ENCODE measurements at places on chromosomes 6 and 20.

- DNase-seq: no peak
Observed at GRCh38 chr6:169253337-169254238, at the start of gene THBS2. TSS of gene THBS2 (minus strand) at chr6:169253846. CDS start at chr6:169250784, 3,062 bp downstream.

DNA sequence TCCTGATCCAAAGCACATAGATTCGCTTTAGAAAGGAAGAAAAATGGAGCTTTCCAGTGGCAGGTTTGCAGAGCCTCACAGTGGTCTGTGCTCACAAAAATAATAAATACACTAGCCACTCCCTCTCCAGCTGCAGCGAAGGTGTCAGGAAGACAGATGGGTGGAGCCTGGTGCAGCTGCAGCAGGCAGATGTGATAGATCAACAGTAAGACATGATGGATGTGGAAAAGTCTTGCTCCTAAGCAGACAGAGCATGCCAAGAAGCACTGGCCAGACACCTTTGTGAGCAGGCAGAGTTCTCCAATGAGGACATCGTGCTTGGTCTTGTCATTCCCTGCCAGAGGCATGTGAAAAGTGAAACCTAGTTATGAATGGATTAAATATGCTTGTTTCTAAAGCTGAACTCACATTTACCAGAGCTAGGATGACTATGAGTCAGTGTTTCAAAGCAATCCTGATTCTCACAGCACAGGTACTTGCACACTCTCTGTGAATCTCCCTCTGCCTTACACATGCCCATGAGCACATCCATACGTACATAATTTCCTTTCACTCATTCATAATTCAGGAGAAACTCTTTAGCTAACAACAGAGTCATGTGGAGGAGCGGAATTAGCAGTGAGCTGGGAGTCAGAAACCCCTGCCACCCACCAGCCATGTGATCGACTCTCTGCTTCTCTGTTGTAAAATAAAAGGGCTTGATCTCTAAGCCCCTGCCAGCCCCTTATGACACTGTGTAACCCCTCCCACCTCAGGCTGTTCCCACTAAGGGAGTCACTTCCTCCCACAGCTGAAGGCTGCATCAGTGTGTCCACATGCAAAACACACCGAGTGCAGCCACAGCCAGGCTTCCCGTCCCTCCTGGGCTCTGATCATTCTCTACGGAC lies 111.2 kb downstream of the SCML4 start:
- DNase-seq: no peak

GRCh38 chr20:33796263-33796906 lies 14.8 kb upstream of the CHMP4B start:
- DNase-seq: no peak

DNA sequence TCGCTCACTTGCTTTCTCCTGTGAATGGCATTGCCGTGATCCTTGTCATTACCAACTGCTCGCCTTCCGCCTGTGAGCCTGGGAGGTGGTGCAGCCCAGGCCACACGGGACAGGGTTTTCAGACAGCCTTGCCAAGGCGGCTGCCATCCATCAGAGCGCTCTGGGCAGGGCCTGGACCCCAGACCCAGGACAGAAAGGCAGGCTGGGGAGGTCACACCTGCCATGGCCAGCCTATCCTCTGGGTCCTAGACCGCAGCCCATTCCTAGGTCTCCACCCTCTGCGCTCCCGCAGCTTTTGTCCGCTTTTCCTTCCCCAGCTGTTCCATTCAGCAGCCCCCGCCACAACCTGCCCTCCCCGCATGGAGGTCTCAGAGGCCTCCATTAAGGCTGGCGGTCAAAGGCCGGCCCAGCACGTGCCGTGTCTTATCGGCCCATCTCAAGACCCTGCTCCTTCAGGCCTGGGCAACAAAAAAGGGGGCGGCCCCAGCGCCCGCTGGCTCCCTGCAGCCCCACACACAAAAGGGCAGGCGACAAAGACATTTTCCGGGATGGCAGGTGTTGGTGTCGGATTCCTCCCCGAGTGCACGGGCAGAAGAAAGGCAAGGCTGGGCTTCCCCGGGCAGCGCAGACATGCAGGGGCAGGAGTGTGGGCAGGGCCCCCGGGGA lies 28.1 kb downstream of the INSM1 start:
- no peak for DNase-seq

GRCh38 chr6:38514399-38514798 lies 125.3 kb downstream of the BTBD9 start:
- DNase-seq: no peak

DNA sequence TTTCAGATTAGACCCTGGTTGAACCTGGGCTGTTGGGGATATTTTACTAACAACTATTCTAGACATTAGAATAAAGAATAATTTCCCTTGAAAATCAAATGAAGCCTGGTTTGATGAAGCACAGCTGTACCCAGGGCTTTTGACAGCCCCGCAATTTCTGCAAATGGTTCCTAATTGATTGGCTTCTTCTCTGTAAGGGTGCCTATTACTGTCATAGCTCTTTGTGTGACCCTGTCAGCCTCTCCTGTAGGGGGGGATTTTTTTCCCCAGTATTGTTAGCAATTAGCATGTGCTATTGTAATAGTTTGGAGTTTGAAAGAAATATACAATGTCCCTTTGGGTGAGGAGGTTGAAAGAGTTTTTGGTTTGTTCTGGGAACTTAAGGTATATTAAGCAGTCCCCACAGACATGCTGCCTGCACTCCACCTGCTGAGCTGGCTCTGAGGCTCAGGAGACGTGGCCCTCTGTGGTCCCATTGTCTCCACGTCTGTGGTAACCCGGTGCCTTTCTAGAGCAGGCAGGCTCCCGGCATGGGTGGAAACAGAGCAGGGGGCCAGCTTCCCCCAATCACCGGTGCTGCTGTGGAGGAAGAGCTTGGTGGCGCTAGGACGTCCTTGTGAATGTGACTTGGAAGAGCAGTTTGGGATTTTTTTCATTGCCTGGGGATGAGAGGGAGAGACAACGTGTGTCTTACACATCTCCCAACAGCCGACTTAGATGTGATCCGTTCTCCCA lies 47.3 kb upstream of the CLDN20 start:
- DNase-seq: no peak

DNA sequence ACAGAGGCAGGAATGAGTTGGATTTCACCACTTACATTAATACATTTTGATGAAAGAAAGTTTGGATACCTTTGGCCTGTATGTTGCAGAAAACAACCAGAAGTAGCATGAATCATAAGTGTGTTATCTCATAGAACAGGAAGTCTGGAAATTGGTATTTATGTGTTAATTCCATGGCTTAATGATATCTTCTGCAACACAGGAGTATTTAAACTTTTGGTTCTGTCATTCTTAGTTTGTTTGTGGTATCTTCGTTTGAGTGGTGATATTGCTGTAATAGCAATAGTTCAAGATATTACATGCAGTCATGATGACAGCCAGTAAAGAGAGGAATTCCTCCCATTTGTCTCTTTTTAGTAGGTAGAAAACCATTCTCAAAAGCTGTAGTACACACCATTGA lies 177.3 kb downstream of the CDKAL1 start:
- DNase-seq: no peak

GRCh38 chr6:167576828-167577503 lies 249.7 kb upstream of the AFDN start:
- DNase-seq: no peak

GRCh38 chr20:10508060-10508459 lies 73.0 kb downstream of the SLX4IP start:
- DNase-seq: no peak
